CD4-positive, alpha-beta T cell treated with Interleukin-4 for 1 hour (primary cell): ENCODE measurements at places on chromosomes 3 and 15.

- peak; percentile 52 for DNase-seq
Observed at GRCh38 chr3:37979541-37980461, 10.8 kb upstream of the VILL start.

DNA sequence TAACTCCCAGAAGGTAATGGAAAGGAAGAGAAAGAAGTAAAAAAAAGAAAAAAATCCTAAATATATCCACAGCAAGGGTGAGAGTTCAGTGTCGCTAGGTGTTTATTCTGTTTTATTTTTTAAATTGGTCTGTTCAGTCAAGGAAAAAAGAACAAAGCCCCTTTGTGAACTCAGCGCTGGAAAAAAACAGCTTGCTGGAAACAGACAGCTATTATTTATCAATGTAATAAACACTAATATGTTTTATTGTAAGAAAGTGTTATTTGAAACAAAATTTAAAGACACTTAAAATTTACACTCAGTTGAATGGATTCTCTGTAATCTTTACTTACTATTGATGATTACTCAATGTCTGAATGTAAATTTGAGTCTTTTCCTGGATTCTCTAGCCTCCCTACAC, 32.3 kb upstream of the LEKR1 start:
- DNase-seq = no peak

DNA sequence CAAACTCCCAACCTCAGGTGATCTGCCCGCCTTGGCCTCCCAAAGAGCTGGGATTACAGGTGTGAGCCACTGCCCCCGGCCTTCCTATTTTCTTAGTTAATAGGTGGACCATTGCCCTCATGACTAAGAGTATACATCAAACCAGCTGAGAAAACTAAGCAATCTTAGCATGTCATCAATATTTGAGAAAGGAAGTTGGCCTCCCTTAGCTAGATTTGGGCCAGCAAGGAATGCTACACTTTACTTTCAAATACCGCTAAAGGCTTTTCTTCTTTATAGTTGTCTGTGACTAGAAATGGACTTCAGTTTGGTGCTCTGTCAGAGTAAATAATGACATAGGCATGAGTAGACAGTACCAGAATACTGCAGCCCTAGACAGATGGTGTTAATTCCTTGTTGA, 199.3 kb downstream of the GAP43 start:
- no peak for DNase-seq

- DNase-seq = peak; percentile 50
Observed at GRCh38 chr3:114221165-114221880, 16.1 kb downstream of the ZNF80 start.

- no peak for DNase-seq
Observed at GRCh38 chr3:44093531-44093930, 148.2 kb upstream of the TOPAZ1 start.

DNA sequence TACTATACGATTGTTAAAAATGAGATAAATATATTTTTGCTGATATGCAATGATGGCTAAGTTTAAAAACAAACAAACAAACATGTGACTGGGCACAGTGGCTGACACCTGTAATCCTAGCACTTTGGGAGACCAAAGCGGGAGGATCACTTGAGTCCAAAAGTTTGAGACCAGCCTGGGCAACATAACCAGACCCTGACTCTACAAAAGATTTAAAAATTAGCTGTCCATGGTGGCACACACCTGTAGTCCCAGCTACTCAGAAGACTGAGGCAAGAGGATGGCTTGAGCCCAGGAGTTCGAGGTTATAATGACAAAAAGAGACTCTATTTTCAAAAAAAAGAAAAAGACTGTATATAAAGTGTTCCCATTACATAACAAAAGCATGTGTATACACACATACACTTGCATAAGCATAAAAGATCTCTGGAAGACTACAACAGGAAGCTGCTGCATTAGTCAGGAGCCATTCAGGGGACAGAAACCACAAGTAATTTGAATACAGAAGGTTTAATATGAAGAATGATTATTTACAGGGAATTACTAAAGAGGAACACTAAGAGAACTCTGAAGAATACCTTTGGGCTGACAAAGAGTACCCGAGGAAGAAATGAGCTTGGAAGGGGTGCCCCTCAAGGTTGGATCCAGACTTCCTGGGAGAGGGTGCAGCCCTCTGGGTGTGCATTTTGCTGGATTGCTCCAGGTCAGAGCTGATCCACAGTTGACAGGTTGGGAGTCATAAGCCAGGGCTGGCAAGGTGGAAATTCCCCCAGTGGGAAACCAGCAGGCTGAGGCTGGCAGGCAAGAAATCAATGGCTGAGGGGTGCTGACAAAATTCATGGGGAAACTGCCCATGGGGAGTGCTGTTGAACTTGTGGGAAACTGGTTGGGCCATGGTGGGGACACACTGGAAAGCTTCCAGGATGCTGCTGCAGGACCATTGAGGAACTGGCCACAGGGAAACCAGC, 9.3 kb upstream of the TM4SF18 start:
- DNase-seq = peak; percentile 15

GRCh38 chr3:26099692-26100091, 309.8 kb downstream of the OXSM start:
- no peak for DNase-seq

GRCh38 chr3:172153335-172153861, 114.0 kb downstream of the FNDC3B start:
- peak; percentile 68 for DNase-seq

GRCh38 chr3:29381595-29381994, 100.7 kb downstream of the RBMS3 start:
- no peak for DNase-seq

GRCh38 chr3:32947789-32948238, 3.6 kb upstream of the CCR4 start:
- peak; percentile 86 for DNase-seq

- DNase-seq = no peak
Observed at GRCh38 chr3:158379517-158379916, 191.5 kb upstream of the MLF1 start.

DNA sequence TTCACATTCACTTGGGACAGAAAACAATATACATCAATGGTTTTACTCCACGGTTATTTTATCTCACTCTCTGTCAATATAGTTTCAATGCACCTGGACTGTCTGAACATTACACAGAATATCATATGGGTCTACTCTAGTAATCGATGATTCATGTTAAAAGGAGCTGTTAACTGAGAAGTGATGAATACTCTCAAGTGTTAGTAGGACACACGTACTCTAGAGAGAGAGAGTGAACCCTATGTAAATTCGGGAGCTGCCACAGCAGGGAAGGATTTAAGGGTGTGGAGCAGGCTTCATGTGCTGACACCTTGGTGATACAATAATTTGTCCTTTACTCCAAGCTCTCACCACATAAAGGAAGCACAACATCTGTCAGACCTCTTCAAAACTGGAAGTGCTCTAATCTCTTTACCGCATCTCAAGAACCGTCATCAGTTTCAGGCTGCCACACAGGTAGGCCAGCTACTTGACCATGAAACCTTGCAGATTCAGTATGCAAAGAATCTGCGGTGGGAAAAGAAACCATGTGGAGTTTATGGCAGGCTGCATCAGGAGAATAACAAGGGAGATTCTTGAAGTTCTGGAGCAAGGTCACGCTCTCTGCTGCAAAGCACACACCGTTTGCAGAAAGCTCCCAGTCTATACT, 199.2 kb upstream of the TMC3 start:
- no peak for DNase-seq

DNA sequence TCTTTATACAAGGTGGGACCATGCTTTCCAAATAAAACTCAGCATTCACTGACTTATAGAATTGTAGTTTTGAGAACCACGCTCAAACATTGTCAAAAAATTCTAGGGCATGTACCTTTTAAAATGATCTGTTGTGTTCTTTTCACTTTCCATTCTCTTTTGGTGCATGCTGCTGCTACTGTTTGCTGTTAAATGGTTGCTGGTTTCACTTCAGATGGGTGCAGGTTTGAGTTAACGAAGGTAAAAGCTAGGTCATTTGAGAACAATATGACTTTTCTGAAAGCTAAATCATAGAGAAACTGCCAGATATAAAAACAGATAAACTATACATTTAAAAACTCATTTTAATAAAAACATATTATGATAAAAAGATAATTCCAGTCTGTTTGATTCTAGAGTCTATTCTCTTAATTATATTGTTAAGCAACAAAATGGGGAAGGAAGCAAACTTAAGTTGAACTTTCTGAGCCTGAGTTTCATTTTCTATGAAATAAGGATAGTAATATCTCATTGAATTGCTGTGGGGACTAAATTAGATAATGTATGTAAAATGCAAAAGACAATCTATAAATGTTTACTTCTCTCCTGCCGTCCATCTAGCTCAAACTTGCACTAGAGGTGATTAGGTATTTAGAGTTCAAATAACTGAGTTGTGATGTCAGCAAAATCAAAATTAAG, 82.4 kb downstream of the OXSM start:
- no peak for DNase-seq

- DNase-seq = no peak
Observed at GRCh38 chr3:164641071-164641470, 437.2 kb downstream of the SI start.

DNA sequence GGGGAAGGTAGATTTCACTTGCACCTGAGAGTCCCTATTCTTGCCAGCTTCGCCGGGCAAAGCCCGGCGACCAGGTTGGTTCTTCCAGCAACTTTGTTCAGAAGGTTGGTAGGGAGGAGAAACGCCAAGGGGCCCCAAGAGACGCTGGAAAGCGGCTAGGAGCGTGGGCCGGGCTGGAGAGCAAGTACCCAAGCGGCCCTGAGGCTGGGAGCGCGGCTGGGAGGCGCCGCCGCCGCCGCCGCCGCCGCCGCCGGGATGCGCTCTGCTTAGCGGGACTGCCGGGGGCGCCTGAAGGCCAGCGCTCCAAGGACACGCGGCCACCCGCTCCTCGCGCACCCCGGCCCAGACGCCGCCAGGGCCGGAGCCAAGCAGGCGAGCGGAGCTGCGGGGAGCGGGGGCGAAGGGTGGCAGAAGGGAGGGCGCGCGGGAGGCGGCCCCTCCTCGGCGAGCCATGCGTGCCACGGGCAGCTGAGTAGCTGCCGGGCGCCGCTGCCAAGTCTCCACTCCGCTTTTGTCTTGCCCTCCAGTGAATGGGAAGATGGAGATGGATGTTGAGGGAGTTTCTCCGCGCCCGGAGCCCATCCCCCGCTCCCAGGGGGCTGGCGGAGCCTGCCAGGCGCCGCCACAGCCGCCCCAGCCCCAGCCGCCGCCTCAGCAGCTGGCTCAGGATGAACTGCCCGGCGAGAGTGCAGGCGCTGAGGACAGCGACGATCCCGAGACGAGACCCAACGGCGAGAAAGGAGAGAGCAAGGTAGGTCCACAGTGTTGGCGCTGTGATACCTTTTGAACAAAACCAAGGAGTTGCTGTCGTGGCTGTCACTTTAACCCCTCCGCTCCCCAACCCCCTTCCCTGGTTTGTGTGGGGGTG, 227.4 kb upstream of the AZI2 start:
- no peak for DNase-seq

DNA sequence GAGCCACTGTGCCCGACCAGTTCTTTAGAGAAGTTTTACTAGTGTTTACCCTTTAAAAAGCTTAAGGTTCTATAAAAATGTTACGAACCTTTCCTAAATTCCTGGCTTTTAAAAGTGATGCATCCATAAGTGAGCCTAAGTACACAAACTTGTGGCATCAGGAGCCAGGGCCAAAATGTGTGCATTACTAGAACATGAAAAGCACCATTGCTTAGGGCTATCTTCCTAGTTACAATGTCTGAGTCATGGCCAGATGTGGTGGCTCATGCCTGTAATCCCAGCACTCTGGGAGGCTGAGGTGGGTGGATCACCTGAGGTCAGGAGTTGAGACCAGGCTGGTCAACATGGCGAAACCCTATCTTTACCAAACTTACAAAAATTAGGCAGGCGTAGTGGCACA, 39.9 kb downstream of the LEO1 start:
- no peak for DNase-seq

GRCh38 chr3:181739628-181740027, 27.9 kb downstream of the SOX2 start:
- DNase-seq = no peak

DNA sequence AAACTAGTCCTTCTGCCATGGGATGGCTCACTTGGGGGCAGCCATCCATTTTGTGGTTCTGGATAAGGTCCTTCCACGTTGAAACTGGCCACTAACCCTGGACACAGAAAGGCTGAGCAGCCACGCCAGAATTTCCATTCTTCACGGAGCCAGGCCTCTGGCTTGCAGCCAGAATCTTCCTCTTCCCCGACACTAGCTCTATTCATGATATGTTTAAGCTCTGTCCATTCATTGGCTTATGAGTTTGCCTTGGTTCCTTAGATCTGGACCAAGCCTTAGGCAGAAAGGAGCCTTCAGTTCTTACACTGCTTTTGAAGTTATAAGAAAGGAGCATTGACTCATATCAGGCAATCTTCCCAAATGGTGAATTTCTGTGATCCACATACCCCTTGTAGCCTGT, 288.4 kb upstream of the GOLGA6L4 start:
- DNase-seq = no peak

- DNase-seq = no peak
Observed at GRCh38 chr3:109154979-109155378, 18.5 kb downstream of the C3orf85 start.

- DNase-seq = no peak
Observed at GRCh38 chr3:3603351-3603750, 195.9 kb upstream of the LRRN1 start.
